T follicular helper cell (primary cell): ENCODE measurements at places on chromosomes 16 and 17.

- DNase-seq: no peak
Observed at GRCh38 chr16:84484579-84485254, 19.7 kb downstream of the MEAK7 start.

- no peak for DNase-seq
Observed at GRCh38 chr17:51540151-51540550, 279.8 kb downstream of the UTP18 start.

GRCh38 chr16:2963723-2964474, at the start of gene KREMEN2:
Gene KREMEN2 (plus strand): TSS chr16:2964275. CDS start chr16:2964521, 246 bp downstream.
- no peak for DNase-seq

- no peak for DNase-seq
Observed at GRCh38 chr16:72753881-72754280, 294.0 kb downstream of the ZFHX3 start.

- no peak for DNase-seq
Observed at GRCh38 chr17:19269106-19269505, 31.9 kb downstream of the EPN2 start.

DNA sequence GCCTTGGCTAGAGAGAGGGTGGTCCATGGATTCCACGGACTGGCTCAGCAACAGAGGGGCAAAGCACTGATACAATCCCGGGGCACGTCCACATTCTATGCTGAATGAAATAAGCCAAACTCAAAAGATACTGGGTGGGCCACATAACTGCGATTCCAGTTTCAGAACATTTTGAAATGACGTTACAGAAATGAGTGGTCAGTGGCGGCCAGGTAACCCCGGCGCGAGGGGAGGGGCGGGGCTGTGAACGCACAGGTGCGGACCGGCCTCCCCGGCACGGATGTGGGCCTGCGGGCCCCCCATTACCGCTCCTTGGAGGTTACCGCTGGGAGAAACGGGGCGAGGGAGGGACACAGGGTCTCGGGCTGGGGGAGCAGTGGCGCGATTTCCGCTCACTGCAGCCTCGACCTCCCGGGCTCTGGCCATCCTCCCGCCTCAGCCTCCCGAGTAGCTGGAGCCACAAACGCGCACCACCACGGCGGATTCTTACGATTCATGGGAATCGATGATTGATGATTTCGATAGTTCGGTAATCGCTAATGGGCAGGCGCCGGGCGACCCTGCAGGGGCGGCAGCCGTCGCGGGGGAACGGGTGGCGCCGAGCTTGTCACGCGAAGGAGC, 559 bp downstream of the MVD start:
- DNase-seq: no peak

- no peak for DNase-seq
Observed at GRCh38 chr17:64117981-64118979, 11.7 kb downstream of the ERN1 start.

DNA sequence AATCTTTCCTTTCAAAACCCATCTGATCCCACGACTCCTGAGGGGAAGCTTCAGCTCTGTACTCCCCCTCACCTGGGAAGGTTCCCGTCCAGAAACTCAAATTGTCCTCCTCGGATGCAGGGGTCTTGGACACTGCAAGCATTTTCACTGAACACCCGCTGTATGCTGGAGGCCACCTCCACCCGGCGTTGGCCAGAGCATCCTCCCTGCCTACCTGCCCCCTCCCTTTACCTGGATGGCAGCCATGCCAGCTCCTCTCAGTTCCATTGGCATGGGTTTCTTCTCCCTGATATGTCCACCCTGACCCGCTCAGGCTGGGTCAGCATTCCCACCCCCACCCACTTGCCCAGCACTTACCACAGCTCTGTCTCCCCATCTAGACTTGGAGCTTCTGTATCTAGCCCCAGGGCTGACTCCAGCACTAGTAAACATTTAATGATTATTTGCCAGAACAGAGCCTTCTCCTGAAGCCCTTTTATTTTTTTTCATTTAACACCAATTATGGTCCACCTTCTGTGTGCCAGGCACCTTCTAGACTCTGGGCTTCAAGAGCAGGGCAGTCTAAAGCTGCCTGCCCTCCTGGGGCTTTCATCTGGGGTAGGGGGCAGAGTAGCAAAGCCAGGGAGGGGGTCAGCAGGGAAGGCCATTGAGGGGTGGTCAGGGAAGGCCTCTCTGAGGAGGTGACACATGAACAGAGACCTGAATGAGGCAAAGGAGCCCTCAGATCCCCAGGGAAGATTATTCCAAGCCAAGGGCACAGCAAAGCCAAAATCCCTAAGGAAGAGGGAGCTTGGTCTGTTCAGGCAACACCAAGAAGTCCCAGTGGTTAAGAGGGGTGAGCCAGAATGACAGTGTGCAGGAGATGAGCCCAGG, 8.9 kb upstream of the KRT19 start:
- DNase-seq: no peak

DNA sequence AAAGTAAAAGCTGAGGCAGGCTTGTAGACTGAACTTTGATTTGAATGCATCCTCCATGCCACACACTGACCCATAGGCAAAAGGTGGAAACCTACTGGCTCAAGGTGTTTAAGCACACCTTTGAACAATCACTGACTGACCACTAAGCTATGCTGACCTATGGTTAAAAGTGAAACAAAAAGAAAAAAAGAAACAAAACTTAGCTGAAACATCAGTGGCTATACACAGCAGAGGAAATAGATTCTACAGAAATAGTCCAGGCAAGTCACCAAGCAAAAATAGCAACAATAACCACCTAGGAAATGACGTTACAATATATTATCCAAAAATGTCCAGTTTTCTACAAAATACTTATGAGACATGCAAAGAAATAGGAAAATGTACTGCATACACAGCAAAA, 60.2 kb downstream of the RPGRIP1L start:
- no peak for DNase-seq
